ENCODE measurements at places on chromosomes 6 and 20. TPM values are rescaled to one million over a fixed set of nuclear protein-coding genes. Genes with fewer than 3 reads are reported as not detected.

Gene DEFB124
- not detected for total RNA-seq

Gene PLA2G7
- 1.9 TPM for total RNA-seq

Gene TCF21
- total RNA-seq: not detected

Gene ADGRF5
- 11.3 TPM for total RNA-seq

Gene BPIFB2
- not detected for total RNA-seq

Measured in parietal lobe (tissue), 2 donors.